Caki2 (cell line): ENCODE measurements at places on chromosomes 7 and 10. TPM values are rescaled to one million over a fixed set of nuclear protein-coding genes. Genes with fewer than 3 reads are reported as not detected.

DNA sequence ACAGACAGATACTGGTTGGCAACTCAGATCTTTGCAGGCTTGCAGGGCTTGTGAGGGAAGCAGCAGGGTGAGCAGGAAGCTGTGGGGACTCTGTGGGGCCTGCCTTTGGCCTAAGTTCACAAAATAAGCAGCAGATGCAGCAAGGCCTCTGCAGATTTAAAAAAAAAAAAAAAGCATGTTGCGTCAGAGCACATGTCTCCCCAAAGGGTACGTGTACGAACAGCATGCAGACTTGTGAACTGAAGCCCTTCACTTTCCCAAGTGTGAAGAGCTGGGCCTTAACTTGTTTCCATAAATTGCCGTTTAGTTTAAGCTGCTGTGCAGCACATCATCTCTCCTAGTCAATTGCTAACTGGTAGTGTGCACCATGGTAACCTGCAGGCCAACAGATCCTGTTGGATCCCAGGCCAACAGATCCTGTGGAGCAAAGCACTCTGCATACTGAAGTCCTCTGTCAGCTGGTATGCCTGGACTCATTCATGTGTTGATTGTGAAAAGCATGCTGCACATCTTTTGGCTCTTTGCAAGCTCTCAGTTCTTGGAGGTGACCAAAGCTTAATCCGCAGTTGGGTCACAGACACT is 10.8 kb upstream of the XPNPEP1 start:
- DNase-seq, result no peak

- no peak for DNase-seq
These were observed 5.6 kb downstream of the DENND11 start for GRCh38 chr7:141696348-141696747.

GRCh38 chr10:112981553-112981952 is 31.5 kb downstream of the TCF7L2 start:
- DNase-seq, result no peak

DNA sequence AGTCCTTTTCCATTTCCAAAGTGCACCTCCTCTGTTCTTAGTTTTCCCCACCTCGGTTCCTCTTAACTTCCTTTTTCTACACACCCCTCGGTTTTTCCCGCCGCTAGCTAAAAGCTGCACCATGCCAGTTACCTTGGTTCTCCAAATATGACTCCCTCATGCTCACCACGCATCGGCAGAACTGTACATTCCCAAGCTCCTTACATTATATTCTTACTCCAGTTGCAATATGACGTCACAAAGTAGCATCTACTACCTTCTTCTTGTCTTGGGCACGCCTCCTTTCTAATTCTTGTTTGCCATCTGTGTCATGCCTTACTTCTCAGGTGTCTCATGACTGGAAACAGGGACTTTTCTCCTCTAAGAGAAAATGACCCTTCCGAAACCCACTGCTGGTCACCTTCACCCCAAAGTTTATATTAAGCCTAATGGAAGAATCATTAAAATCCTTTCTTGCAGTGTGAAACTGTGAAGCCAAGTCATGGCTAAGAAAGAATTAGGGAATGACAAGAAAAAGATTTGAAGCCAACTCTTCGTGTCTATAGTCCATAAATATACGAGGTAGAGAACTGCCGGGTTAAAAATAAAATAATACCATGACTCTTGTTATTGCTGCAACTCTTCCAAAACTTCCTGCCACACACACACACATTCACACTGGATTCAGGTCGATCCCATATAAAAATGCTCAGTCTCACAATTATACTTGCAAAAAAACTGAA is 1.7 kb downstream of the ESYT2 start:
- peak; percentile 51 for DNase-seq

DNA sequence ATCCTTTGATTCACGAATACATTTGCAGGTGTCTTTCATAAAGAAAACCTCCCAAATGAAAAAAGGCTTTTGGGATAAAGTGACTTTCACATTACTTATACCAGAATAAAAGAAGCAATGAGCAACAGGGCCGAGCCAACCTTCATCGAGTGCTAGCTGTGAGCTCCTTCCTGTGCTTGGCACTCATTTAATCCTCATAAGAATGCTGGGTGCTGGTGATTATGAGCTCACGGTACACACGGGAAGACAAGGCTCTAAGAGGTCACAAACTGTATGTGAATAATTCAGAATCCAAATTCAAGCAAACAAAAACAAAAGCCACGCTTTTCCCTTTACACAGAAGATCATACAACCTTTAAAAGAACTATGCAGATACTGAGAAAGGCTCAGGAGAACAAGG is 156.2 kb downstream of the COBL start:
- DNase-seq, result no peak

- DNase-seq, result no peak
These were observed 19.8 kb upstream of the RASSF4 start for GRCh38 chr10:44939691-44940401.

DNA sequence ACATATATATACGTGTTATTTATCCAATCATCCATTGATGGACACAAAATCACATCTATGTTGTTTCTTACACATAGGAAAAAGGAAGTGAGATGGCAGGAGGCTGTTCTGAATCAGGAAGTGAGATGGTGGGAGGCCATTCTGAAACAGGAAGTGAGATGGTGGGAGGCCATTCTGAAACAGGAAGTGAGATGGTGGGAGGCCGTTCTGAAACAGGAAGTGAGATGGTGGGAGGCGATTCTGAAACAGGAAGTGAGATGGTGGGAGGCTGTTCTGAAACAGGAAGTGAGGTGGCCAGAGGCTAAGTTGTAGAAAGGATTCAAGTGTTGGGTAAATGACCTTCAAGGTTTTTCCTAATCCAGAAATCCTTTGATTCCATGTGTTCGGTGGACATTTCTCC is 921.5 kb downstream of the TYW1 start:
- no peak for DNase-seq

Gene SLC35B4
- total RNA-seq, result 8.5 and 24.8 TPM in 2 replicates

Gene LRGUK
- total RNA-seq, result not detected in 2 replicates

DNA sequence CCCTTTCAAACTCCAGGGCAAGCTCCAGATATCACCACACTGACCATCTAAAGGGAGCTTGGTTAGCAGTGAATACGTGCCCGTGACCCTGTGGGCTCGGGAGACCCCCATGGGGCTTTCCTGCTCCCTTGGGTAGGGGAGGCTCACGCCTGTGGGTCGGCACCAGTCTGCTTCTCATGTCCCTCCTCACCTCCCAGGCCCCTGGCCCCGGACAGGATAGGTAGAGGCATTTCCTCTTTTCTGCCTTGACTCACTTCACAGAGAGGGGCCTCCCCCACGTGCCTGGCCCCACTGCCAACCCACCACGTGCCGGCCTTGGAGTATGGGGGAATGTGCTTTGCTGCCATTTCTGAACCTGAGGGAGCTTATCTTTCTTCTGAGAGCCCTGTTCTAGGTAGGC is 131.3 kb upstream of the FAM20C start:
- DNase-seq, result no peak

- peak; percentile 92 for DNase-seq
These were observed 35.5 kb downstream of the SEMA3C start for GRCh38 chr7:80883154-80884025.

GRCh38 chr10:114387784-114388183 is 16.5 kb downstream of the AFAP1L2 start:
- no peak for DNase-seq

Gene NPY4R2
- total RNA-seq, result not detected in 2 replicates

Gene CACNB2
- total RNA-seq, result not detected in 2 replicates

DNA sequence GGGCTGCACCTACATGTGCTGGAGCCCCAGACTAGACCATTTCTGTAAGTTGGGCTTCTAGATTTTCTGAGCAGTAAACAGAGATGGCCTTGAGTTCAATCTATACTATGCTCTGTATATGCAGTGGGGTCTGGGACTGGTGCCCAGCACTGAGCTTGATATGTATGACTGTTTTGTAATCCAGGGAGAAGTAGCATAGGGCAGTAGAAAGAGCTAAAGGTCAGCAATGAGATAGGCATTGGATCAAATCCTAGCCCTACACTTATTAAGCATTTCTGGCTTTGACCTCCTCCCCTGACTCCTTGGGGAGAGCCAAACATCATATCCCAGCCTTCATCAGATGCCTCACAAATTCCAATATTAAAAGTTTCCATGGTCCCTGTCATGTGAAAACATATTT is 254.6 kb downstream of the TSPAN12 start:
- DNase-seq, result no peak

Gene SHTN1
- total RNA-seq, result 5.8 and 44.9 TPM in 2 replicates

Gene GPR22
- not detected in 2 replicates for total RNA-seq

- DNase-seq, result no peak
These were observed 9.9 kb downstream of the WDR86 start for GRCh38 chr7:151399906-151400305.

GRCh38 chr7:30934732-30935568 is 23.3 kb downstream of the AQP1 start:
- DNase-seq, result no peak

DNA sequence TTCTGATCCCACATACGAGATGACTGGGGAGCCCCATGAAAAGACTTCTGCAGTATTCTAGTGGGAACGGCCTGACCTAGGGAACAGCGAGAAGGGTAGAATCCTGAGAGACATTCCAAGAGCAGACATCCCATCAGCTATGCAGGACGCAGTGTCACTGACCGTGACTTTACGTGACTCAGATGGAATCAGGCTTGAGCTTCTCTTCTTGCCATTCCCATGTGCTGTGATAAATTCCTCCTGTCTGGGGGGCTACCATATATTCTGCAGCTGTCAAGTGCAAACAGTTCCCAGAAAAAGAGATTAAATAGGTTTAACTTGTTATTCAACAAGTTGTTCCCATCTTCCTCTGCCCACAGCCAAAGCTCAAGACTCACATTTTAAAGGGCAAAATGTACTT is 73.1 kb upstream of the PDE1C start:
- DNase-seq, result no peak

GRCh38 chr10:70335246-70335613 is 47.2 kb downstream of the LRRC20 start:
- no peak for DNase-seq

Gene GIMAP6
- not detected in 2 replicates for total RNA-seq

Gene NME8
- total RNA-seq, result not detected in 2 replicates

Gene PLXDC2
- total RNA-seq, result 4.7 and 7.4 TPM in 2 replicates

GRCh38 chr7:17176371-17177032 is 122.0 kb upstream of the AHR start:
- DNase-seq, result no peak

DNA sequence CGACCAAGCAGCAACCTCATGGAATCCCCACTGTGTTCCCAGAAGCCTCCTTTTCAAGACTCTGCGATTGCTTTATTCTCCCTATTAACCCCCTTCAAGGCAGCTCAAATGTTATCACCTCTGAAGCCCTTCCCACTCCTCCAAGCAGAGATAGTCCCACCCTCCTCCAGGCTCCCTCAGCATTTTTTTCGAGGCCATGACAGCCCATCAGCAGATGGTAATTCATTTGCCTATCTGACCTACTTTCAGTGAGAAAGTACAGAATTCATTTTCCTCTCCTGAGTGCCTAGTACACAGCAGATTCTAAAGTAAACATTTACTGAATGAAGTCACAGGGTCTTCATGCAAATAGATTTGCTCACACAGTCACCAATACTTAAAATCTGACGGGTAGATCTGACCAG is 47.8 kb downstream of the HERPUD2 start:
- DNase-seq, result no peak

Gene SYT15B
- total RNA-seq, result not detected in 2 replicates

Gene FKBP6
- total RNA-seq, result not detected in 2 replicates

Gene NKX1-2
- total RNA-seq, result not detected in 2 replicates

Gene CYP3A7
- not detected in 2 replicates for total RNA-seq

Gene BMPR1A
- 23.7 and 24.6 TPM in 2 replicates for total RNA-seq

Gene SLC35G1
- total RNA-seq, result 0.49 and 1.3 TPM in 2 replicates

DNA sequence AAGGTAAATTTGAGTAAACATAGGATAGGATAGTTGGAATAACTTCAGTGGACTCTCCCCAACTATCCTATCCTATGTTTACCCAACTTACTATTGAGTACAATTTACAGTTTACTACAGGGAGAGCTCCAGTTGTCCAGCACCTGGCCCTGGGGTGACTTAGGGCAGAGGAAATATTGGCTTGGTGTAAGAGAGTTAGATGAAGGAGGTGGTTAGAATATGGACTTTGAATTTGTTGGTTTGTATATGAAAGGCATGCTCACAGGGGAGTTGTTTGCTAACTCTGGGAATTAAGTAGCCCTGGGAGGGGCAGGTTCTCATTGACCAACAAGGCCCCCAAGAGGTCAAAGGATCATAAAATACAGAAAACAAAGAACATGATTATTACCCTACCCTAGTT is 497.7 kb downstream of the ARL4A start:
- no peak for DNase-seq

Gene ANKRD22
- not detected in 2 replicates for total RNA-seq

GRCh38 chr7:25105911-25106310 is 19.1 kb downstream of the CYCS start:
- no peak for DNase-seq

Gene CUBN
- 0.03 and 0.34 TPM in 2 replicates for total RNA-seq

Gene PDZD8
- total RNA-seq, result 31.6 and 47.2 TPM in 2 replicates

GRCh38 chr7:39950473-39951225 is 593 bp downstream of the CDK13 start:
- DNase-seq, result no peak
